ENCODE measurements at places on chromosomes 2 and 18. TPM values are rescaled to one million over a fixed set of nuclear protein-coding genes. Genes with fewer than 3 reads are reported as not detected.

GRCh38 chr2:149155196-149155969, 116.9 kb downstream of the LYPD6B start:
- no peaks in the 10 kb centered on the region for H3K36me3 ChIP-seq
- no peak for DNase-seq
- H3K4me3 ChIP-seq, result no peak overlapping the region
- H3K27ac ChIP-seq, result no peak overlapping the region
- H3K4me1 ChIP-seq, result peaks cover 6% of the 10 kb centered on the region

GRCh38 chr2:85971366-85971765, 82.6 kb upstream of the ST3GAL5 start:
- H3K27ac ChIP-seq, result no peak overlapping the region
- no peaks in the 10 kb centered on the region for H3K27me3 ChIP-seq
- no peak for DNase-seq
- H3K4me1 ChIP-seq, result no peaks in the 10 kb centered on the region
- no peaks in the 10 kb centered on the region for H3K36me3 ChIP-seq

DNA sequence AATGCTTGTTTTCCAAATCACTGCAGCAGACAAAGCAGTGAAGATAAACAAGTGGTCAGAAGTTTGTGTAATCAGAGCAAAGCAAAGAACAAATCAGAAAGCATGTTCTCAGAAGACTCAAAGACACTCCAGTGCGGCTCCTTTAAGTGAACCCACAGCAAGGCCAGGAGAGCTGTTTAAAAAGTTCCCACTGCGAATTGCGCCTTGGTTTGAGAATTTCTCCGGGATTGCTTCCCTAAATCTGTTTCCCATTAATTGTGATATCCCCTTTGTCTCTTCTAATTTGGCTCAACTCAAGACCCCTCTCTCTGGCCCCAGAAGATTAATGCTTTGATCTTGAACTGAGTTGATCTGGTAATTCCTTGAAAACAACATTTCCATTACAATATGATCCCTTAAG, 122.4 kb upstream of the BCL2L11 start:
- DNase-seq, result no peak
- H3K27me3 ChIP-seq, result no peaks in the 10 kb centered on the region

DNA sequence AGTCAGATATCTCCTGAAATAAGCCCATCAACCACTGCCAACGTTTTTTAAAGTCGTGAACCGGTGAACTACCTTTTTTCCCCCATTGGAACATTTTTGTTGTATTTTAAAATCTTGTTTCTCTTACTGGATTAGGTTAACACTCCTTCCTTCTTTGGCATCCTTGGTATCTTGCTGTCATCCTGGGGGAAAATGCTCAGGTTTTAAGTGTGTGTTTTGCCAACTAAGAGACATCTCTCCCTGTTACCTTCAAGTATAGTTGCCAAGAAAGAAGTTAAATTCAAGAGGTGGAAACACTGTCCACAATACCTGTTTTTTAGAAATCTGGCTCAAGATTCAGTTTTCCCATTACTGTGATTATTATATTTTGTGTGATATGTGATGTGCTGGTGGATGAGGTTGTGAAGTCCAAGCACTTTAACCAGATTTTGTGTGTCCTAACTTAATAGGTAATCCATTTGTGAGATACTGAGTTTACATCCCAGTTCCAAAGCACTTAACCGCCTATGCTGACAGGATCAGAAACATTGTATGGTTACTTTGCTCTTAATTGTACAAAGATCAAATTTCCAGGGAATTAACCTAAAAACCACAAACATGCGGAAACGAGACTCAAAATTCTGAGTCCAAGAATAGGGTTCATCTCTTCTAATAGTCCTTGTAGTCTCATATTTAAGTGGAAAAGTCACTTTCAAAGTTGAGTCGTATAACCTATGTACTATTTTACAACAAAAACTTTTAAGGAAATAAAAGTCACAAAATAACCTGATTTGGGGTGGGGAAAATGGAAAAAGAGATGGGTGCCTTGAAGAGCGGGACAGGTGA, 1.3 kb upstream of the SP3 start:
- no peaks in the 10 kb centered on the region for H3K36me3 ChIP-seq
- peaks cover 9% of the 10 kb centered on the region for H3K4me1 ChIP-seq
- peak overlapping the region; percentile 98 for H3K27ac ChIP-seq
- peak overlapping the region; percentile 94 for H3K4me3 ChIP-seq
- DNase-seq, result no peak
- H3K27me3 ChIP-seq, result no peaks in the 10 kb centered on the region

CIB4 gene
- not detected for total RNA-seq

VAMP8 gene
- total RNA-seq, result 250 TPM

- no peak for DNase-seq
- H3K4me3 ChIP-seq, result no peak overlapping the region
- H3K27me3 ChIP-seq, result no peaks in the 10 kb centered on the region
- no peak overlapping the region for H3K27ac ChIP-seq
- H3K36me3 ChIP-seq, result no peaks in the 10 kb centered on the region
These were observed 44.4 kb downstream of the RPIA start for GRCh38 chr2:88735853-88736252.

SLC9A4 gene
- not detected for total RNA-seq

TRIP12 gene
- total RNA-seq, result 234 TPM

- no peak overlapping the region for H3K27ac ChIP-seq
- no peak overlapping the region for H3K4me3 ChIP-seq
- H3K36me3 ChIP-seq, result no peaks in the 10 kb centered on the region
- H3K27me3 ChIP-seq, result no peaks in the 10 kb centered on the region
These were observed 238.5 kb downstream of the WDR7 start for GRCh38 chr18:56889621-56890020.

ASPRV1 gene
- total RNA-seq, result 0.73 TPM

- H3K27ac ChIP-seq, result no peak overlapping the region
- no peaks in the 10 kb centered on the region for H3K27me3 ChIP-seq
- H3K4me3 ChIP-seq, result no peak overlapping the region
- DNase-seq, result peak; percentile 41
- H3K4me1 ChIP-seq, result no peaks in the 10 kb centered on the region
These were observed 576.4 kb upstream of the PIK3C3 start for GRCh38 chr18:41378598-41378997.

DNA sequence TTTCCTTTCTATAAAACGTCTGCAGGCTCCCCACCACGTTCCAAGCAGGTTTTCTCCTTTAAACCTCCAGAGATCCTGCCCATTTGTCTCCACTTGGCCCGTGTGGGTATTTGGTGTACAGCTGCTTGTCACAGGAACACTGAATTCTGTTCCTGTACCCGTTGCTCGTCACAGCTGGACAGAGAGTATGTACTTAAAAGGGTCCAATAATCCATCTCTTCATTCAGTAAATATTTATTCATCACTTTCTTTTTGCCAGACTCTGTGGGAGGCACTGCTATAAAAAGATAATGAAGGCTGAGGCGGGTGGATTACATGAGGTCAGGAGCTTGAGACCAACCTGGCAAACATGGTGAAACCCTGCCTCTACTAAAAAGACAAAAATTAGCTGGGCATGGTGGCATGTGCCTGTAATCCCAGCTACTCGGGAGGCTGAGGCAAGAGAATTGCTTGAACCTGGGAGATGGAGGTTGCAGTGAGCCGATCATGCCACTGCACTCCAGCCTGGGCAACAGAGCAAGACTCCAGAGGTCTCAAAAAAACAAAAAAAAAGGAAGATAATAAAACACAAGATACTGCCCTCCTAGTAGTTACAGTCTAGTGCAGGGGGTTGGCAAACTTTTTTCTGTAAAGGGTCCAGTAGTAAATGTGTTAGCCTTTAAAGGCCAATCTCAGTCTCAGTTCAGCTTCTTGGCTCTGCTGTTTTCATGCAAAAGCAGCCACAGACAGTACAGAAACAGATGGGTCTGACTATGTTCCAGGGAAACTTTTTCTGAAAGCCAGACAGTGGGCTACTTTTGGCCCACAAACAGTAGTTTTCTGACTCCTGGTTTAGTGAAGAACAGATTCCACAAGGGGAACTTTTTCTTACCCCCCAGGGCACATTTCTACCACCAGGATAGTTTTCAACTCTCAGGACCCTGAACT, 309.9 kb upstream of the RAB12 start:
- no peaks in the 10 kb centered on the region for H3K4me1 ChIP-seq
- H3K36me3 ChIP-seq, result no peaks in the 10 kb centered on the region
- H3K27me3 ChIP-seq, result no peaks in the 10 kb centered on the region
- H3K4me3 ChIP-seq, result no peak overlapping the region
- H3K27ac ChIP-seq, result no peak overlapping the region

GRCh38 chr18:45722899-45723298, 1.1 kb upstream of the SLC14A1 start:
- no peaks in the 10 kb centered on the region for H3K27me3 ChIP-seq
- DNase-seq, result peak; percentile 74
- H3K4me1 ChIP-seq, result no peaks in the 10 kb centered on the region
- H3K27ac ChIP-seq, result no peak overlapping the region
- no peak overlapping the region for H3K4me3 ChIP-seq

Data from left lung (tissue), 14 donors.